ENCODE measurements at places on chromosomes 16 and 17.

GRCh38 chr16:87698241-87698640 is 67.5 kb downstream of the KLHDC4 start:
- DNase-seq, result no peak

- no peak for DNase-seq
Measured at GRCh38 chr16:54657058-54657708, 273.5 kb upstream of the IRX5 start.

DNA sequence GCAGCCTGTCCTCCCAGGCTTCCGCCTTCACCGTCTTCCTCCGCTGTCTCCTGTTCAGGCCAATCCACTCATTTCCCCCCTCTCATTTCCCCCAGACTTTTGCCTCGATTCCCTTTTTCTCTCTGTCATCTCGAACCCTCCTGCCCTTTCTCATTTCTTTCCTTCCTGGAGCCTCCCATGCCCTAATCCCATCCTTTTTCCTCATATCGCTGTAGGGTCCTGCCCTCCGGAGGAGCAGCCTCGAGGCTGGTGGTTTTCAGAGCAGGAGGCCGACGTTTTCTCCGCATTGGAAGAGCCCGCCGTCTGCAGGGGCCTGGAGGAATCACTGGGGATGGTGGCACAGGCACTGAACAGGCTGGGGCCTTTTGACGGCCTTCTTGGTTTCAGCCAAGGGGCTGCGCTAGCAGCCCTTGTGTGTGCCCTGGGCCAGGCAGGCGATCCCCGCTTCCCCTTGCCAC is 597 bp downstream of the OVCA2 start:
- no peak for DNase-seq

DNA sequence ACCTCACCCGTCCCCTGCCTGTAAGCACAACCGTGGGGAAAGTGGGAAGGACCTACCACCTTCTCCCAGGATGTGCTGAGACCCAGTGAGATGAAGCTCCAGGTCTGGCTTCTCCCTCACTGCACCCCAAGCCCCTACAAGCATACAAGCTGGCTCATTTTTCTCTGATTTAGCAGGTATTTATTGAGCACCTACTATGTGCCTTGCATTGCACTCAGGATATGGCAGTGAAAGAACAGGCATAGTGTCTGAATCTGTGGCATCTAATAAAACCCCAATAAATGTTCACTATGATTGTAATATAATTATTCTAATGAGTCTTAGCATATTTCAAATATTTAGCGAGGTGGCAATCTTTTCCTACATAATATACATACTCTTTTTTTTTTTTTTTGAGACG is 84.5 kb downstream of the LITAF start:
- DNase-seq, result no peak

DNA sequence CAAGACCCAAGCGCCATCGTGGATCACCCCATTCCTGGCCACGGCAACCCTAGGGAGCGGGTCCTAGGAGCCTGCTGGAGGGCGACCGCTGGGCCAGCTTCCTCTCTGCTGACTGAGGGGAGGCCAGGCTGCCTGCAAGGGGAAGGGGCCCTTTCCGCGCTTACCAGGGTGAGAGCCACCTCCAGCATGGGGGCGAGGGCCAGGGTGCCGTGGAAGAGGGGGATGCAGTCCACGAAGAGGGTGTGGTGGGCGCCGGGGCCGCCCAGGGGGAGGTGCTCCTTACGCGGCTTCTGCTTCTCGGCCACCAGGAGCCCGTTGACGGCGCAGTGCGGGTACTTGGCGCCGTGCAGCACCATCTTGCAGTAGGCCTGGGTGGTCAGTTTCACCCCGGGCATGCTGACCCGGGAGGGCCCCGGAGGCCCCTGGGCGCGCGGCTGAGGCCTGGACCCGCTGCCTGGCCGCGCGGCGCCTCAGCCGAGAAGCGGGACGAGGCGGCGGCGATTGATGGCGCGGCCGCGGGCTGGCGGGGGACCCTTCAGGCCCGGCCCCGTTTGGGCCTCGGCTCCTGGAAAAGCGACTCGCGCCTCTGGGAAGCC is 345 bp downstream of the EMC8 start:
- peak; percentile 28 for DNase-seq

GRCh38 chr17:54177606-54178308 is 355.0 kb downstream of the KIF2B start:
- no peak for DNase-seq

GRCh38 chr17:20562587-20562986 is 16.9 kb upstream of the CDRT15L2 start:
- DNase-seq, result no peak

DNA sequence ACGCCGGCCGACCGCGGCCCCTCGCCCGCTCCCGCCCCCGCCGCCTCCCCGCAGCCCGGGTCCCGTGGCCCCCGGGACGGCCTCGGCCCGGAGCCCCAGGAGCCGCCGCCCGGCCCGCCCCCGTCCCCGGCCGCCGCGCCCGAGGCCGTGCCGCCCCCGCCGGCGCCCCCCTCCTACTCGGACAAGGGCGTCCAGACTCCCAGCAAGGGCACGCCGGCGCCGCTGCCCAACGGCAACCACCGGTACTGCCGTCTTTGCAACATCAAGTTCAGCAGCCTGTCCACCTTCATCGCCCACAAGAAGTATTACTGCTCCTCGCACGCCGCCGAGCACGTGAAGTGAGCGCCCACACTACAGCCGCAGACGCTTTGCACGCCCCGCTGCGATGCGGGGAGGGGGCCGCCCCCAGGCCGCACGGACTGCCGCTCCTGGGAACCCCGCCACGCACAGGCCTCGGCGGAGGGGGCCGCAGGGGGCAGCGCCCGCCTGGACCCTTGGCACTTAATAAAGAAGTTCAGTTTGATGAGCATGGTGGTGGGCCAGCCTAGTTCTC is 35.5 kb upstream of the ZC3H18 start:
- peak; percentile 38 for DNase-seq

DNA sequence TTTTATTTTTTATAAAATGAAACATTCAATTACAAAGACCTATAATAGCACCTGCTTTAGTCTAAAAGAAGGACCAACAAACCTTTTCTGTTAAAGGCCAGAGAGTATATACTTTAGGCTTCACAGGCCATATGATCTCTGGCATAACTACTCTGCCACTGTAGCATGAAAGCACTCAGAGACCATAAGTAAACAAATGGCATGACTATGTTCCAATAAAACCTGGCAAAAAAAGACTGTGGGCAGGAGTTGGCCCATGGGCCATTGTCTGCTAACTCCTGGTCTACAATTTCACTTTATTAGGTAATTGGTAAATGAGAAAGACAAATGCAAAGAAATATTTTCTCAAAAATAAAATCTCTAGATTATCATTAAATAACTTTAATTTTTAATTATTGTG is 14.9 kb downstream of the CEP112 start:
- DNase-seq, result no peak

DNA sequence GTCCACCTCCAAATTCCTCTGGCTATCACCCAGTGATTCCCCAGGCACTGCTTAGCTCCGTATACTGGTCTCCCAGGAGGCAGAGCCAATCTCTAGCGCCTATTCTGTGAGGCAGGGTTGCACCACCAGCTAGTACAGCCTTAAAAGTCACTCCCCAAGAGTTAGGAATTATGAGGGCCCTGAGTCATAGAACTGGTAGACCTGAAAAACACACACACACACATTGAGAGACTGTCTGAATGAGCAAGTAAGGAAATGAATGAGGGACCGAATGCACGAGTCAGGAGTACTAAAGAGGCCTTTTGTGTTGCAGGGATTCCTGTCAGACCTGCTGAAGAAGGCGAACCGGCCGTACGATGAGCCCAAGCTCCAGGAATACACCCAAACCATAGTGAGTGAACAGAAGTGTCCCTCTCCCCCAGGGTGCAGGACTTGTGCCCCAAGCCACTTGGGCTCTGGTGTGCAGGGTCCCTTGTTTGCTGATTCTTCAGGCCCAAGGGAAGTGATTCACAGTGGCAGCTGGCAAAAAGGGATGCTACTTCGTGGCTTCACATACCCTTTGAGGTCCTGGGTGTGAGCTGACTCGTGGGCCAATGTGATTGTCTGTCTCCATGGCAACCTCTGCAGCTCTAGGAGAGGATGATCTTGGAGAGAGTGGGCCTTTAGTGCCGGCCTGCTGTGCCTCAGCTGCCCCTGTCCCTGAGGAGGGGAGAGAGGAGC is 24.7 kb downstream of the CALB2 start:
- DNase-seq, result no peak

DNA sequence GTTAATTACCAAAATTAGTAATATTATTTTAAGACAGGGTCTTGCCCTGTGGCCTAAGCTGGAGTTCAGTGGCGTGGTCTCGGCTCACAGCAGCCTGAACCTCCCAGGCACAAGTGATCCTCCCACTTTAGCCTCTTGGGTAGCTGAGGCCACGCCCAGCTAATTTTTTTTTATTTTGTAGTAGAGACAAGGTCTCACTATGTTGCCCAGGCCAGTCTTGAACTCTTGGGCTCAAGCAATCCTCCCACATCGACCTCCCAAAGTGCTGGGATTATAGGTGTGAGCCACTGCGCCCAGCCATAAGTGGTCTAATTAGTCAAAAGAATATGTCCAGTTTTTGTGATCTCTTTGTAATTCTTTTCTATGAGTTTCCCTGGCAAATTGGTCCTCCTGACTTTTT is 12.0 kb upstream of the CFDP1 start:
- no peak for DNase-seq

- DNase-seq, result no peak
Measured at GRCh38 chr16:74275031-74275636, 21.5 kb upstream of the PSMD7 start.

GRCh38 chr17:44356241-44356640 is 7.4 kb downstream of the FAM171A2 start:
- no peak for DNase-seq

GRCh38 chr17:80804466-80804865 is 187.2 kb upstream of the CHMP6 start:
- no peak for DNase-seq

DNA sequence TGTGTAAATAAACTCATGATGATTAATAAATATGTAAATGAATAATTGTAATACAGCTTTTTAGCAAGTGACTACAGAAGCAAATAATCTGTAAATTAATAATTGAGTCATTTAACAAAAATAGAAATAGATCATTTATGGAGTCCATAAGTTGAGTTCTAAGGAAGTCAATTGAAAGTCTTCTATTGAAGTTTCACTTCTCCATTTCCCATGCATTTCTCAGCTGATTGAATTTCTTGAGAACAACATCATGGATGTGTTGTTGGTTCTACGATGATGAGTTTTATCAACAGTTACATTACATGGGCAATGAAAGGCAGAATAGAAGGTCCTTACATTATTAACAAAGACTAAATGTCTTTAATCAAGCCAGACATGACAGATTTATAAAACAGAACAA is 290.4 kb downstream of the MAP2K6 start:
- no peak for DNase-seq

- DNase-seq, result no peak
Measured at GRCh38 chr17:5874486-5874885, 195.7 kb upstream of the WSCD1 start.

DNA sequence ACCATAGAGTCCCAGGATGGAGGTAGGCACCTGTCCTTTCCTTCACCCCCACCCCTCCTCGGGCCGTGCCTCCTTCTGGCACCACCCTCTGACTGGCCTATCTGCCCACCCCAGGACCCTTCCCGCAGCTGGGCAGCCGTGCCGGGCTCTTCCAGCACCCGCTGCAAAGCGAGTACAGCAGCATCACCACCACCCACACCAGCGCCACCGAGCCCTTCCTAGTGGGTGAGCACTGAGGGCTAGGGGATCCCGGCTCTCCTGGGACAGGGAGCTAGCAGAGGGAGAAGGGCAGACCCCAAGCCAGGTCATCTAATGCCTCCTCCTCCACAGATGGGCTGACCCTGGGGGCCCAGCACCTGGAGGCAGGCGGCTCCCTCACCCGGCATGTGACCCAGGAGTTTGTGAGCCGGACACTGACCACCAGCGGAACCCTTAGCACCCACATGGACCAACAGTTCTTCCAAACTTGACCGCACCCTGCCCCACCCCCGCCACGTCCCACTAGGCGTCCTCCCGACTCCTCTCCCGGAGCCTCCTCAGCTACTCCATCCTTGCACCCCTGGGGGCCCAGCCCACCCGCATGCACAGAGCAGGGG is 7.8 kb downstream of the GALK1 start:
- no peak for DNase-seq

- peak; percentile 7 for DNase-seq
Measured at GRCh38 chr17:66255527-66255971, 26.3 kb upstream of the APOH start.

GRCh38 chr16:7946142-7946541 is 613.5 kb downstream of the RBFOX1 start:
- DNase-seq, result no peak

- DNase-seq, result no peak
Measured at GRCh38 chr16:27642756-27643155, 92.8 kb downstream of the KATNIP start.

- no peak for DNase-seq
Measured at GRCh38 chr16:76854234-76854633, 336.8 kb upstream of the MON1B start.

DNA sequence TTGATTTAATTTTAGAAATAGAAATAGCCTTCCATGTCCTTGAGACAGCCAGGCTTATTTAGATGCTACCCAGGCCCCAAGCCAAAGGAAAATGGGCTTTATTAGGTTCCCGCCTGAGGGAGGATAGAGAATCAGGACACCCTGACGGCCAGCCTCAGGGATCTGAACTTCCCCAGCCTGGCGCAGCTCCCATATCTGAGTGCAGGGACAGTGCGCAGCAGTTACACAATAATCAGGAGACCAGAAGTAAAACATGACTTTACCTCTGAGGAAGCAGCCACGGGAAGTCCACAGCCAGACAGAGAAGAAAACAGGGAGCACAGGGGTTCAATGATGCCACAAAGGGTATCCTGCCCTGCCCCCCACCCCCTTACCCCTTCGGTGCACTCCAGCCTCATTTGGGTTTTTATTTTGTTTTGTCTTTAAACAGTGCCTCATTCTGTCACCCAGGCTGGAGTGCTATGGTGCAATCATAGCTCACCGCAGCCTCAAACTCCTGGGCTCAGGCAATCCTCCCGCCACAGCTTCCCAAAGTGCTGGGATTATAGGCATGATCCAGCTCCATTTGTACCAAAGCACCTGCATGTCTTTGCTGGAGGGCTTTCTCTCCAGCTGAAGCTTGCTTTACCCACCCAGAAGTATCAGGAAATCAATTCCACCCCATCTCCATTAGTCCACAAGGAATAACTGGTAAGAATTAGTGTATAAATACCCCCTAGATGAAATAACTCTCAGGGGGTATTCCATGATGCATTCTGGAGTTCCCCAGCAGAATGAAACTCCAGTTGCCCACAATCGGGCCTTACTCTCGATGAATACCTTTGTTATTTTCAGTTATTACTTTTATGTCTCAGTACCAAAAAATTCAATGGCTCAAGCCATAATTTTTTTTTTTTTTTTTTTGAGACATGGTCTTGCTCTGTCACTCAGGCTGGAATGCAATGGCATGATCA is 21.9 kb downstream of the ORC6 start:
- no peak for DNase-seq

- DNase-seq, result peak; percentile 61
Measured at GRCh38 chr17:82424001-82424862, 5.8 kb upstream of the OGFOD3 start.
